BJ (cell line): ENCODE measurements at places on chromosomes 5 and 9. TPM values are rescaled to one million over a fixed set of nuclear protein-coding genes. Genes with fewer than 3 reads are reported as not detected.

DNA sequence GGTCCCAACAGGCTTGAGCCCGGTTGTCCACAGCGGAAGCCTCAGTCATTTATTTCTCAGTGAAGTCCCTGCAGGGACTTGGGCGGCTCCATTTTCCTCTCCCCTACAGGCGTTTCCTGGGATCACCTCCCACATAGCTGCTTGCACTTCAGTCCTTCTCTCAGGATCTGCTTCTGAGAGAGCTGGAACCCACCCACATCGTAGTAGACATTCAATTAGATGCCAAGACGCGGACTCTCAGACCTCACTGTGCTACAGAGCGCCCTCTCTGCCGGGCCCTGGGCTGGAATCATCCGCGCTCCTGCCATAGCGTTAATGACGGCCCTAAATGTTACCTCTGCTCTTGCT is 54.0 kb upstream of the ROR2 start:
- no peak for DNase-seq

DNA sequence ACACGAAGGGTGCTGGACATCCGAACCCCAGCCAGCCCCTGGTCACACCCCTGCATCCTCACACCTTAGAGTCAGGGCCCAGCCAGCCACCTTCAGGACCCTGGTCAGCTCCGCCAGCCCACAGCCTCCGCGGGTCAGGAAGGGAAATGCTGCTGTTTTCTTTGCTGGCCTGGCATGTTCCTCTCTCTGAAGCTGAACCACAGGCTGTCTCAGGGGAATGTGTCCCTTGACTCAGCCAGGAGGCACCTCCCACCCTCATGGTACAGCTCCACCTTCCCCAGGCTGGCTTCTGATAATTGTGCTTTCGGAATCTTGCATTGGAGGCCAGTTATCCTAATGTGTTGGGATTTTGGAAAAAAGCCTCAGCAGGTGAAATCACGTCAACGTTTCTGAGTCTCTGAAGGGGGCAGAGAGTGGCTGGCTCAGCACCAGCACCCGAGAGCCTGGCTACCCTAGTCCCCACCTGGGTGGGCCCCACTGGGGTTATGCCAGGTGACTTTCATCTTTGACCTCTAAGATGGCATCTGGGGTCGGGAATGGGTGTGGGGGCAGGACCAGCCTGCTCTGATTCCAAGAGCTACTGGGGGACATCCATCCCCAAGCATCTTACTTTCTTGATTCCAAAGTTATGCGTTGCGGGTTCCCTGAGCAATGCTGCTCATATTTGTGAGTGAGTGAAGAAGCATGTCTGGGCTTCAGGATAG is 9.8 kb upstream of the OLFM1 start:
- DNase-seq = no peak

GRCh38 chr9:110101531-110102161 is 106.3 kb downstream of the C9orf152 start:
- no peak for DNase-seq

GRCh38 chr9:34498553-34498952 is 24.2 kb downstream of the ENHO start:
- DNase-seq = no peak

- no peak for DNase-seq
These were observed 37.7 kb upstream of the ARSB start for GRCh38 chr5:79022771-79023170.

GRCh38 chr5:52638732-52639131 is 149.0 kb upstream of the ITGA1 start:
- DNase-seq = no peak

DNA sequence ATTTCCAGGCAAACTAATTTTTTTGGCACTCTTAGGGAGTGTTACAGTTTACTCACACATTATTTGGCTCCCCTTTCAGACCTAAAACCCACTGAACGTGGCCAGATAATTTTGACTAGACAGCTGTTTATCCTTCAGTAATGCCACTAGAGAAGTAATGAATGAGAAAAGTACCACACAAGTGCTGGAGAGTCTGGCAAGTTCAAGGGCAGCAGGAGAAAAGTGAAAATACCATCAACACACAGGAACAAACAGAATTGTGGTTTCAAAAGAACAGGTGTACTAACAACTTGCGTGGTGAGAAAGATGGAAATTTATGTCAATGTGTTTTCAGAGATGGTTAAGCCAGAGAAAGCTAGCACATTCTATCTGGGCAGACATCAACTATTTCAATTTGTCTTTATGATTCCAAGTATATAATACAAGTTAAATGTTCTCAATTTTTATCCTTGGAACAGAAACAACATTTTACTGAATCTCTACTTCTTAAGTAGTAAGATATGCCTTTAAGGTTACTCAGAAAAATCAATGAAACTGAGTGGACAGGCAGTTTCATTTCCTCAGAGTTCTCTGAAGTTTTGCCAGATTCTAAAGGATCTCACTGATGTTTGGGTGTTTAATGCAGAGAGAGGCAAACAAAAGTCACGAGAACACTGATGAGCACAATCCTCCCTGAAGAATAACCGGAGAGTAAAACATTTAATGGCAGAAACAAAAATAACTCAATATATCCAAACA is 91.0 kb downstream of the ARSB start:
- no peak for DNase-seq

- no peak for DNase-seq
These were observed 14.5 kb downstream of the CATSPER3 start for GRCh38 chr5:134982230-134982629.

DNA sequence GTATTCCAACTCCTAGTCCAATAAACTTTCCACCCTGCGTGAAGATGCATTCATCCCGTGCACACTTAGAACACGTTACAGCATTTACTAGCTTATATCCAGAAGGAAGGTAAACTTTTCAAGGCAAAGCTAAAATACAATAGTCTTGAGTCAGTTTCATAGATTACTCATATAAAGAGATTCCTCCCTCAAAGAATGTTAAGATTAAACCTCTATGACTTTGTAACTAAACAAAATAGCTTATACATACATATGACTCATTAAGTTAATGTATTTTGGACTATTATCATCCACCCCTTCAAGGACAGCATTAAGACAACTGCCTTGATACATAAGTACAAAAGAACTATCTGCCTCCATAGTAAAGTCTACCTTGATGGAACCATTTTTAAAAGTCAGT is 36.1 kb downstream of the TLE1 start:
- DNase-seq = no peak

- DNase-seq = no peak
These were observed 298.4 kb upstream of the GRAMD2B start for GRCh38 chr5:126124706-126125345.

DNA sequence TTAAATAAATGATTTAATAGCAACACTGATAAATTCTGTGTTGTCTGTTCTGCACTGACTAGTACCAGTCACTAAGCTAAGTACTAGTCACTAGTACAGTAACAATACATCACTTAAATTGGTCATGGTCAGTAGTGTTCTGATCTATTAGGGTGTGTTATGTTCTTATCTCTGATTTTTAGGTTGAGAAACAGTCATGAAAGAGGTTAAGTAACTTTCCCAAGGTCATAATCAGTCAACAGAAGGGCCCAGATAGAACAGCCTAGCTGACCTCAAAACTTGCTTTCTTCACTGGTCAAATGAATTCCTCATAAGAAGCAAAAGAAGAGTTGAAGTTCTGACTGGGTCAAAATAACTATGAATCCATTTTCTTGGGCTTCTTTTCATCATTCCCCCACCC is 1492.7 kb downstream of the MAT2B start:
- no peak for DNase-seq

DNA sequence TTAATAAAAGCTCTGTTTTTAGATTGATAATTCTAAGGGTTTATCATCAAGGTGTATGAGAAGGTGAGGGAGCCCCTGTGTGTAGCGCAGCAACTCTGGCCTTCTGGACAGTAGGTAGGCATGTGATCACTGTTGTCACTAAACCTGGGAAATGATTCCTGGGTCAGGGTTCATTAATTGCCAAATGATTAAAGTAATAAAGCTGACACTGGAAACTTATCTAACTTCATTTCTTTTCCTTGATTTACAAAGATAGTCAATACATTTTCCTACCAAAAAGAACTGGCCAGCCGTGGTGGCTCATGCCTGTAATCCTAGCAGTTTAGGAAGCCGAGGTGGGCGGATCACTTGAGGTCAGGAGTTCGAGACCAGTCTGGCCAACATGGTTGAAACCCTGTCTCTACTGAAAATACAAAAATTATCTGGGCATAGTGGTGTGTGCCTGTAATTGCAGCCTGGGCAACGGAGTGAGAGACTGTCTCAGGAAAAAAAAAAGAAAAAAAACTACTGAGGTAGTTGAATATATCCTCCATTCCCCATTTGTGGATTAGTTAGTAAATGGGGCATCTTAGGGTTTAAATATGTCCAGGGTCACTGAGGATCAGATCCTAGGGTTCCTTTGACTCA is 2.4 kb downstream of the EHMT1 start:
- no peak for DNase-seq

- no peak for DNase-seq
These were observed 11.9 kb upstream of the SHISAL2B start for GRCh38 chr5:64678374-64678773.

DNA sequence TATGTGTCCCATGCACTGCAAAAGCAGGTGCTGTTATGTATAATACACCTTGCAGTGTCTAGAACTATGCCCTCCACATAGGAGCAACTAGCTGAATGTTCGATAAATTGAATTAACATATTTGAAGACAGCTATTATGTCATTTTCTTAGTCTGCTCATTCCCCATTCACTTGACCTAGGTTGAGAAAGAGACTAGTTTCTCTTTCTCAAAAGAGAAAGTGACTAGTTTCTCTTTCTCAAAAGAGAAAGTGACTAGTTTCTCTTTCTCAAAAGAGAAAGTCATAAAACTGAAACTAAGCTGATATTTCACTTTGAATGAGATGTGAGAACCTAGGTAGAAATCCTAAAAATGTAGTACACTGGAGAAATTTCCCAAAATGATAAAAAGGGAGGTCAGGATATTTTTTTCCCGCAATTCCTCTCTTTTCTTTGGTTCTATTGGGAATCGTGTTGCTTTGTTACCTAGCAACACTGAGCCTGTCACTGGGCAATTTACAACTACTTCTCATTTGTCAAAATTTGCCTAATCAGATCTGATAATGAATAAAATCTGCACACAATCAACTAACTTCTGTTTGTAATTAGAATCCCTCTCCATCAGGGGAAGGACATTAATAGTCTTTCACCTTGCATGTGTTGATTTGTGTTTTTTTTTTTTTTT is 132.0 kb upstream of the GRIA1 start:
- no peak for DNase-seq

DNA sequence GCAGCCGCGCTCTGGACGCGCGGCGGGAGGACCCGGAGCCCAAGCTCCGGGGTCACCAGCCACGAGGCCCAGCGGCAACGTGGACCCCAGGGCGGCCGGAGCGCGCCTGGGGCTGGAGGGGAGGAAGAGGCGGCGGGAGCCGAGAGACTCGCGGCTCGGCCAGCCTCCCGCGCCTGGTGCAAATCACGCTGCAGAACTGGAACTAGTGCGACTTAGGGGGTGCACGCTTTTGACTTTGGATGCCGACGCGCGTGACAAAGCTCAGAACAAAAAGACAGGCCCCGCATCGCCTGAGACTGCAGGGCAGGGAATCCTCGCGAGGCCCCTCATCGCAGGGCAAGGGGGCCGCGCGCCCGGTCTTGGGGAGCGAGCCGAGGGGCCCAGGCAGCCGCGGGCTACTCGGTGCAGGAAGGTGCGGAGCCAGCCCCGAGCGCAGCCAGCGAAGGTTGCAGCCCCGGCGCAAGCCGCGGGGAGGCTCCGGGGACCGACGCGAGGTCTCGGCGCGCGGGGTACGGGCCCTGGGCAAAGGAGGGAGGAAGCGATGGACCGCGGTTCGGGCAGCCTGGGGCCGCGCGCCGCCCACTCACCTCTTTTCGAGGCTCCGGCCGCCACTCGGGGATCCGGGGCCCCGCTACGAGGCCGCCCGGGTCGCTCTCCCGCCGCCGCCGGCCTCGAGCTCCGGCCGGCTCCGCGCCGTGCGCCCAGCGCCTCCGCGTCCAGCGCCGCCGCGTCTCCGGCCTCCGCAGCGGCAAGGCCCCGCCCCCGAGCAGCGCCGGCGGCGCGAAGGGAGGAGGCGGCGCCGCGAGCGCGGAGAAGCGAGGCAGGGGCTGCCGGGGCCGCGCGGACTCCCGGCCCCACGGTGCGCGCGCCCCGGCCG is at the start of gene GOLM1:
GOLM1 (minus strand) TSS at position 735 of the 877 bp plus-strand sequence. CDS start 20,238 bp downstream, outside the sequence.
- no peak for DNase-seq

- DNase-seq = no peak
These were observed 37.1 kb downstream of the WNK2 start for GRCh38 chr9:93221044-93221443.

DNA sequence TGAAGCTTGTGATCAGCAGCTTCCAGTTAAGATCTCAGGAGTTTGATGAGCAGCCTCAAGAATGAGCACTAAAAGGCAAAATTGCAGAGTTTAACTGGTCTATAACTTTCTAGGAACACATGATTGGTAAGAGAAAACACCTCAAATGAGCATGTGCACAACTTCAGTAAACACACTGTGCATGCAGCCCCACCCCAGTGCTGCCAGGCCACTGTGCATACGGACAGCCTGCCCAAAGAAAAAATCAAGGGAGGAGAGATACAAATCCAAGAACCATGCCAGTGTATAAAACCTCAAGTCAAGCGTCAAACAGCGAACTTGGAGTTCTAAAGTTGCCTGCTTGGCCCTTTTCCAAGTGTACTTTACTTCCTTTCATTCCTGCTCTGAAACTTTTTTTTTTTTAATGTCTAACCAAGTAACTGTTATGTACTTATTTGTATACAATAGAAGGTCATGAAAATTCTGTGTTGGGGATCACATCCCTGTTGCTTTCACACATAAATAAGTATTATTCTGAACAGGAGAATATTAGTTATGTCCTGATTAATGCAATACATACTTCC is 125.6 kb upstream of the TSLP start:
- DNase-seq = no peak

GRCh38 chr5:53110156-53110555 is 599 bp upstream of the MOCS2 start:
- DNase-seq = no peak

DNA sequence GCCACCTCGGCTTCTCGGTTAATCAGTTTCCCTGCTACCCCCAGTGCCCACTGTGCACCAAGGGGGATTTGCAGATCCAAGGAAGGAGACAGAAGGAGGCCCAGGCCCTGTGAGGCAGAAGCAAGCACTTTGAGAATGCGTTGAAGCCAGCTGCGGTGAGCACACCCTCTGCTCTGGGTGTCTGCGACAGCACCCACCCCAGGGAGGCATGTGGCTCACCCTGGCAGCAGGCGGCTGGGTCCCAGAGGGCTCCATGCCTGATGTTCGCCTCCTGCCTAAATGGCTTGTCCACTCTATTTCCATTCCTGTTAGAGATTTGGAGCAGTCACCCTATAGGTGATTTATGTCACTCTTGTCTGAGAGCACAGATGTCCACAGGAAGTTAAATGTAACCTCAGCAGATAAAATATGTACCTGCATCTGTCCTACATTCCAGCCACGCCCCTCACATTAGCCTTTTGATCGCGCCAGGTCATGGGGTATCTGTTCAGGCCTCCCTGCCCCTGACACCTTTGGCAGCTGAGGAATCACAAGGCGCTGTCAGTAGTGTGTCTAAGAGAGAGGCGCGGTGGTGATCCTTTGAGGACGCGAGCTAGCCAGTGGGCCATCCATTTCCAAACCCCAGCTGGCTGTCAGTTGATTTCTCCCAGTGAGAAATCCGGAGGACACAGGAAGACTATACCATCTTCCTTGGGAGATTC is 28.1 kb downstream of the PTGES2 start:
- DNase-seq = no peak

Gene MLANA
- polyA plus RNA-seq = not detected in 2 replicates

Gene SPINK4
- polyA plus RNA-seq = not detected in 2 replicates

Gene PCDHA8
- polyA plus RNA-seq = 0.01 and 0.02 TPM in 2 replicates

Gene FOXD4
- polyA plus RNA-seq = 0.12 and 0.17 TPM in 2 replicates

Gene INVS
- 9.7 and 16.1 TPM in 2 replicates for polyA plus RNA-seq

Gene DOCK2
- 2.0 TPM in 2 replicates for polyA plus RNA-seq

Gene ECPAS
- polyA plus RNA-seq = 54.3 and 70.3 TPM in 2 replicates
